ENCODE measurements at places on chromosomes 4 and X. TPM values are rescaled to one million over a fixed set of nuclear protein-coding genes. Genes with fewer than 3 reads are reported as not detected.

AVPR2 gene
- not detected for total RNA-seq

RADX gene
- total RNA-seq: 10.6 TPM

- DNase-seq: no peak
Measured at GRCh38 chr4:5924461-5925125, 31.7 kb upstream of the CRMP1 start.

DNA sequence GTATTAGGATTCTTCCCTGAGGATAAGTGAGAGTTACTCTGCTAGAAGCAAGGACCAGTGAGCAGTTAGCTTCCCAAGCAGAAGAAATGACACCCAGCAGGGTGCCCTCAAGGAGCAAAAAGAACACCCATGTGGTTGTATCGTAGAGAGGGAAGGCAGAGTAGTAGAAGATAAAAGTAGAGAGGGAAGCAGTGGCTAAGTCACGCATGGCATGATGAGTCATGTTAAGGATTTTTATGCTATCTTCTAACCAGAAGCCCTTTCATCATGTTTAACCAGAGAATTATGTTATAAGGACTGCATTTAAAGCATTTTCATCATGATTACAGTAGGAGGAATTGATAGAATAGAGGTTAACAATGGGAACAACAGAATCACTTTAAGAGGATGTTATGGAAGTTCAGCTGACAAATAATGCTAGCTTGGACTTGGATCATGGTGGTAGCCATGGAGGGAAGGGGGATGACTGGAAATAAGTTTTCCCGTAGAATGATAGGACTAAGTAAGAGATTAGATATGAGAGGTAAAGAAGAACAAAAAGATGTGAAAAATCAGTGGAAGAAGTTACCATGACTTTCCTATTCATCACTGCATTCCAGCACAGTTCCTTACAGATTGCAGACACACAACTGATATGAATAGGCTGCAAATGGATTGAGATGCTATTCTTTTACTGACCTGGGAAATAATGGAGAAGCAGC is 383.5 kb upstream of the INTU start:
- DNase-seq: no peak

DNA sequence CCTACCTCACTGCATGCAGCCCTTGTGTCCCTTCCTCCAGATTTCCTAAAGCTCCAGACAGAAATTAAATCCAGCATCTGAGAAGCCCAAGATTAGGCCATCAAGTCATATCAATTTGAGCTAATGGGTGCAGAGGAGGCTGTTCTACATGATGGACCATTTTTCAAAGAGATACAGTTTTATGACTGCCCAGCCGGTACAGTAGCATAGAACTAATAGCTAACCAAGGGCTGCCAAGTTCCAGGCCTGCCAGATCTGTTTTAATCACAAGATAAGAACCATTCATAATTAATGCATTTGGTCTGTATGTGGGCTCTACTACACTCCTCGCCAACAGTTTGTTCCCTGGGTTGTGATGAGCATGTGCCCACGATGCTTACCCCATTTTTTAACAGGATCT is 73.9 kb upstream of the PLAC1 start:
- no peak for DNase-seq

- peak; percentile 1 for DNase-seq
Measured at GRCh38 chr4:81214144-81214880, 710 bp downstream of the PRKG2 start.

All from activated T-cell treated with anti-CD3 and anti-CD28 coated beads, Interleukin-2, amount 50 U/mL, for 72 hours (primary cell).